AML-193 (cell line): ENCODE measurements at places on chromosomes 5 and 9.

- DNase-seq, result no peak
These were observed 24.3 kb downstream of the PLPP1 start for GRCh38 chr5:55510523-55510880.

- DNase-seq, result peak; percentile 39
These were observed 427 bp downstream of the SERINC5 start for GRCh38 chr5:80255431-80255810.

- no peak for DNase-seq
These were observed 78.8 kb downstream of the ADAMTS2 start for GRCh38 chr5:179266291-179267070.

- DNase-seq, result no peak
These were observed 80.0 kb downstream of the AMBP start for GRCh38 chr9:113998114-113998513.

DNA sequence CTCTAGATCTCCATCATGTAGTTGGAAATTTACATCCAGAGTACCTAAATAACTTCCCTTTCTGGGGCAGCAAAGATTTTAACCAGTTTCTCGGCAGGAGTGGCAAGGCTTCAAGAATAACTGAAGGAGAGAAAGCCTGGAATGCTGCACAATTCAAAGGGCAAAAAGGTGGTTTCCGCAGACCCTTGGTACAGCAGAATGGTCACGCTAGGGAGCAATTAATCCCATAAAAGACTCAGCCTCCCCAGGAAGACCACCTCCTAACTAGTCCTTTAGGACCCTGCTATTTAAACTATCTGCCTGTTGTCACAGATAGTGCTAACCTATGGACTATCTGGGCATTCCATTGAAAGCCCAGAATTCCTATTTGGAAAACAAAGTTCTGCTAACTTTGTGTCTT is 3.6 kb downstream of the HTR1A start:
- no peak for DNase-seq

DNA sequence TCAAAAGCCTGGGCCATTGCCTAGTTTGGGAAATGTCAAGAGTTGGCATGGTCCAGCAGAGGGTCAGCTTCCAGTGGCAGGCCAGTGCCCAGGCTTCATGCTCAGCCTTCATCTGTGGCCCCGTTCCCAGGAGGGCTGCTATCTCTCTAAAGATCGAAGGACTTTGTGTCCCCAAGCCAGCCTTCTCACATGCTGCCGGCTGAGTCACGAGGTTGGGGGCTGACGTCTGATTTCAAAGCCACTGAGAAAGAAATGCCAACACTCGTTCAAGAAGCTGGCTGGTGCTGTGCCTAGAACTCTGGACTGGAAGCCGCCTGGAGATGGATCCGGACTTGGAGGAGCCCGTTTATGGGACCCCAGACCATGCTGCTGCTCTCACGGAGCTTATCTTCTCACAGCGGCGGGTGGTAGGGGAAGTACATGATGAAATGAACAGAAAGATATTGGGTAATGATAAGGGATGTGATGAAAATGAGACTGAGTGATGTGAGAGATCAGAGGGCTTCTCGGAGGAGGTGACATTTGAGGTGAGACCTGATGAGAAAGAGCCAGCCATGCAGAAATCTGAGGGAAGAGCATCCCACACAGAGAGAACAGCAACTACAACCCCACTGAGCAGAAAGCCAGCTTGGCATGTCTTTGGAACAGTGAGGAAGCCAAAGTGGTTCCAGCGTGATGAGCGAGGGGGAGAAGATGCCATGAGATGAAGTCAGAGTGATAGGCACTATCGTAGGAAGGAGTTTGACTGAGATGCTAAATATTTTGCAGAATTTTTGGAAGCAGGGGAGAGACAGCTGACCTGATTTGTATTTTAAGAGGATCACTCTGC is 54.9 kb upstream of the BOD1 start:
- no peak for DNase-seq

GRCh38 chr5:112479418-112479817 is 60.3 kb upstream of the EPB41L4A start:
- no peak for DNase-seq

DNA sequence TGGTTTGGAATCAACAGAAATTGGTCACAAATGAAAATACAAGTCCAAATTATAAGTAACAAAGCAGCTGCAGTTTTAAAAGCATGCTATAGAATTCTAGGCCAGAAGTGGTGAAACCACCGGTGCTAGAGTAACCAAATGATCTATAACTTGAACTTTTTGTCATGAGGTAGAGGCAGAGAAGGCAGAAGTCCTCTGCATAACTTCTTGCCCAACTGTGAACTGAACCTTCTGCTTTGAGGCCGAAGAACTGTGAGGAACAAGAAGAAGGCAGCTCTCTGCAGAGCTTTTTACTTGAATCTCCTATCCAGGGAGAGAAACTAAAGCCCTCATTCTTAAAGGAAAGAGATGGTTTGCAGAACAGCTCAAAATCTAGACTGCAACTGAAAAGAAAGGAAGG is 36.2 kb upstream of the TENT2 start:
- DNase-seq, result no peak

DNA sequence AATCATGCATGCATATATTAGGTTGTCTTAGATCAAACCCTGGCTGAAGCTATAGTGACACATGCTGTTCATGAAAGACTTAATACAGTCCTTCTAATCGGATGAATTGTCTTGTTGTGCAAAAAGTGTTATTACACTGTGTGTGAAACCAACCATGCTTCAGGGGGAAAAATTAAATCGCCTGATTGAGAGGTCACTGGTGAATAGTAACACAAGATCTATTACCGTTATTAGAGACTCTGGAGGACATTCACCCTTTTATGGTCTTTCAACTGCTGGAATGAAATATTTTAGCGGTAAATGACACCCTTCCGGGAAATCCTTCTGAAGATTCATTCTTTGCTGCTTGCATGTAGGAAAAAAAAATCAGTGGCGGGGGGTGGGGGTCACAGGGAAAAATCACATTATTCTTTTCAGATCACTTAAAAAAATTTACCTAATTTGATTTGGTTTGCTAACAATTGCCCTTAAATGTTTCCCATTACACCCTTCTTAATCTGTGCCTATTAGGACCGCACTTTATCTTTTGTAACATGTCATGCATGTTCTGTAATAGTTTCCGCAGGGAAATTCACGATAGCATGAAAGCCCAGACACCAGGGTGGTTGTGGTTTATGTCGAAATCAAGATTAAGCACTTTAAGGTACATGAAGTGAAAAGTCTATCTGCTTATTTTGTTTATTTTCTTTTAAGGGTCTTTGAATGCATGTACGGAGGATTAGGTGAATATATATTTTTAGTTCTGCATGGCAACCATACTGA is 120.6 kb downstream of the FOCAD start:
- peak; percentile 63 for DNase-seq

GRCh38 chr9:70924895-70925547 is 196.4 kb downstream of the TRPM3 start:
- DNase-seq, result peak; percentile 34

DNA sequence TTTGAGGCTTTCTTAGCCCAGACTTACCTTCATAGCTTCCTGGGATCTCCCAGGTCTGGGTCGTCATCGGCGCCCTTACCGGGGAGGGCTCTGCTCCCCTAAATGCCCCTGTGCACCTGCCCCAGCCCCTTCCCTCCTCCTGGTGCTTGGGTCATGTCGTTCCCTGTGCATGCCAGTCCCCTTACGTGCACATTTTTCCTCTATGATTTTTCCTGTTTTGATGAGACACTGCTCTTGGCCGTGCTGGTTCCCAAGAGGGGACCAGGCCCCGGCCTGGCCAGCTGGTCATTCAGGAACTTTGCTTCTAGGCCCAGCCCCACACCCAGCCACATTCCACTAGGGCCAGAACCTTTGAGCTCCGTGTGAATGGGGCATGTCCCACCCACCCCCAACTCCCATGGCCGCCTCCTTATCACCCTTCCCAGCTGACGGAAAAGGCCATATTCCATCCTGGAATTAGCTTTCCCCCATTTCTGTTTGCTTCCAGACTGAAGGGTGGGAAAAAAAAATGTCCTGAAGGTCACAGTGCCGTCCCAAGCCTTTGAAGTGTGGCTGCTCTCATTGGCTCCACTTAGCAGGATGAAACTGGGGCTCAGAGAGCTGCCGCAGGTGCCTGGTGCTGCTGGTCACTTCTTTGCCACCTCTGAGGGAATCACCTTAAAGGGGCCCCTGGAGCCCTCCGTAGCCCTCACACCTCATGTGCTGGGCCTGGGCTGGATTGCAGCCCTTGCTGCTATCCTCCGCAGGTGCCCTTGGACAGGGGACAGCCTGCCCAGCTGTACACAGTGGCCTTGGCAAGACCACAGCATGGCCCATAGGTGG is 25.1 kb downstream of the ERGIC1 start:
- no peak for DNase-seq

DNA sequence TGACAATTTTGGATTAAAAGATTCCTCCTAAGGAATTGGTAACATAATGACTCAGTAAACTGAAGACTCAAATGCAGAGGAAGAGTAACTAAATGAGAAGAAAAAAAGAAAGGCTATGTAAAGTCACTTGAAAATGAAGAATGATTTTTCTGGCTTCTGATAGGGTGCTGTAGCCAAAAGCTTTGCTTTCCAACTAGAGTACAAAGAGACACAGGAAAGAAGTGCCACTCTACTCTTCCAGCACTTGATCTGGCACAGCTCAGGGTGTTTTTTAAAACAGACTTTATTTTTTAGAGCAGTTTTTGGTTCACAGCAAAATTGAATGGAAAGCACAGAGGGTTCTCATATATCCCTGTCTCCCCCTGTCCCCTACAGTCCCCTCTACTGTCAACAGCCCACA is 122.5 kb downstream of the LMNB1 start:
- DNase-seq, result no peak

- no peak for DNase-seq
These were observed 15.8 kb upstream of the LRRC70 start for GRCh38 chr5:62562867-62563266.

- no peak for DNase-seq
These were observed 47.7 kb upstream of the FUBP3 start for GRCh38 chr9:130531670-130532069.
